Anterior cingulate cortex (tissue), 58 donors: ENCODE measurements at places on chromosomes 3 and 15.

DNA sequence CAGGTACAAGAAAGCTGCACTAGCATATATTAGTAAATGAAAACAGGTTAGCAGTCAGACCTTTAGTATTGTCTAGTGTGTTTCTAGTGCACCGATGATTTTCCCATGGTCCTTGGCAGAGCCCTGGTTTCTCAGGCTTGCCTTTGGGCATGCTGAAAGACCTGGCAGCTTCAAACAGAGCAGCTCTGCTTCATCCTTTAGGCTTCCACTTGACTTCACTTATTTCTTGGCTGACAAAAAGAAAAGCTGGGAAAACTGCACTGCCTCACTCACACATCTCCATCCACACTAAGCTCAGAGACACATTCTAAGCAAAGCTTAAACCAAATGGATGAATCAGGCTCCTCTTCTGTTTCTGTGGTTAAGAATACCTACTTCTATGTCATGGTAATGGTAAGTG, 374.8 kb upstream of the PDZRN3 start:
- DNase-seq: peak; percentile 2

GRCh38 chr3:122025296-122025695, 3.2 kb upstream of the ILDR1 start:
- no peak for DNase-seq

- no peak for DNase-seq
Observed at GRCh38 chr3:119669906-119670570, 7.2 kb downstream of the COX17 start.

GRCh38 chr3:50450209-50450921, 53.1 kb downstream of the CACNA2D2 start:
- peak; percentile 22 for DNase-seq

GRCh38 chr3:11774296-11774877, 72.3 kb downstream of the TAMM41 start:
- peak; percentile 8 for DNase-seq

GRCh38 chr3:45612918-45613602, 18.5 kb downstream of the LIMD1 start:
- no peak for DNase-seq

DNA sequence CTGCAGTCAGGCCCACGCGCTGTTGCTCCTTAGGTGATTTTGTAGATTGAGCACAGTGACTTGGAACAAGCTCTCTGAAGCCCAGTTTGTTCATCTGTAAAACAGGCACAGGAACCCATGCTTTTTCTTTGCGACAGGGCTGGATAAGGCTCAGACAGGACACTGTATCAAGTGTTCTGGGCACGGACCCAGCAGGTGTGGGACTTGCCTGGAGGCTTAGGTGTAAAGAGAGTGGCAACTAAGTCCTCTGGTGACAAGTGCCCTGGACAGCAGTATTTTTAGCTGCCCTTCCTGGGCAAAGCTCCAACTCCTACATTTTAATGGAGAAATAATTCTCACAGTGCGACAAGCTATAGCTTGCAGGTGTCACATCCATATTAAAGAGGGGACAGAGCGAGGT, 32.2 kb downstream of the CD276 start:
- DNase-seq: no peak

GRCh38 chr3:174873832-174874657, 14.9 kb downstream of the NAALADL2 start:
- DNase-seq: no peak

DNA sequence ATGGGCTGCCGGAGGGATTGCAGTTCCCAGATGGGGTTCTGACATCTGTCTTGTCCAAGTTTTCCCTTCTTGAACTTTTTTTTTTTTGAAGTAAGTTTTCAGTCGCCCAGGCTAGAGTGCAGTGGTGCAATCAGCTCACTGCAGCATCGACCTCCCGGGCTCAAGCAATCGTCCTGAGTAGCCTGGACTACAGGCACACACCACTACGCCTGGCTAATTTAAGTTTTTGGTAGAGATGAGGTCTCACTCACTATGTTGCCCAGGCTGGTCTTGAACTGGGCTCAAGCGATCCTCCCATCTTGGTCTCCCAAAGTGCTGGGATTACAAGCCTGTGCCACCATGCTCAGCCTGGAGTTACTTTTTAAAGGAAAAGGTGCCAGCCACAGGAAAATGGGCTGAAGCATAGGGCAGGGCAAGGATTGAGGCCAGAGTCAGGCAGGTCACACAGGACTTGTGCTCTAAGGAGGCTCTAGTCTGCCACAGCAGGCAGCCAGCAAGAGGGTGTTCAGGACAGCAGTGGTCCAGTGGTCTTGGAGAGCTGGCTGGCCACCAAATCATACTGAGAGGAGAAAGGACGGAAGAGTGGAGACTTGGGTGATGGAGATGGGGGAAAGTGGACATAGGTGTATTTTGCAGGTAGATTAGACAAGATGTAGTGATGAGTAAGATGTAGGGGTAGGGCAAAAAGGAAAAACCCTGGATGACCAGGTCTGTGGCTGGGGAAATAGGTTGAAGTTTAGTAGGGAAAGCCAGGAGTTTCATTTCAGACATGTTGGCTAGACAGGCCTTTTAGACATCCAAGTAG, 6.0 kb upstream of the PODXL2 start:
- no peak for DNase-seq

DNA sequence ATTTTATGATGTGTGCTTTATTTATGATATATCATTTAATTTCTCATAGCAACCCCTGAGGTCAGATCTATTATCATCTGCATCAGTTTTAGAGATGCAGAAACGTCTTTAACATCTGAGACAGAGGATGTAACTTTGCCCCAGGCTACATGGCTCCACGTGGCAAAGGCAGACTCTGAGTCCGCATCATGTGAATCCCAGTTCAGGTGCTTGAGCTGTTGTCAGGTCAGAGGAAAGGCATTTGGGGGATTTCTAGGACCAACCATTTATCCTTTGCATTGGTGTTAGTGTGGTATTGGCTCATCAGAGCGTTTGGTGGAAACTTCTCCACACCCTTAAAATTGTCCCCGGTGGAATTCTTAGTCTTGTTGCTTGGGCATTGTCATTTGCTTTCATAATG, 10.8 kb downstream of the CACNA2D3 start:
- DNase-seq: no peak

DNA sequence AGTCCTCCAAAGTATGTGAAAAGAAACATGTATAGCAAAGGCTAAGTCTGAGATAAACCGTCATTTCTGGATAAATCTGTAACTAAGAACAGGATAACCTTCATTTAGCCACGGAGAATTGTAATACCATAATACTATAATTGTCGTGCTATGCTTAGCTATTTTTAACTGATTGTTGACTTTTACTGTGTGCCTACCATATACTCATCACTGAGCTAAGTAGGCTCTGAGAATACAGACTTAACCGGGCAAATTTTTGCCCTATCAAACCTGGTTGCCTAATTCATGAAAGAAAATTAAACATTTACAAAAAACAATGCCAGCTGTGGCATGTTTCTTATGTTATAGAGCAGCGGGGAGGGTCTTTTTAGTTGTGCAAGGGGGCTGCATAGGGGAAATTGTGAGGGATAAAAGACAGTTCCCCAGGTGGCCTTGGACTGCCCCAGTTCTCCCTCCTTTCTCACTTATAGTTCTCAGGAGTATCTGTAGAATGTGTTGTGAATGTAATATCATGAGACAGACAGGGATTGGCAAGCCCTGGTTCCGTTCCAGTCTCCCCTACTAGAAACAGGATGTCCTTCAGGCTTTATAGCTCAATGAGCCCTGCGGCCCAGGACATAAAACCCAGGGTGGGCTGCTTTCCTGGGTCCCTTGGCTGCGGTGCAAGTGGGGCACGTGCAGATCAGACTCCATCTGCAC, 318.5 kb downstream of the GBE1 start:
- no peak for DNase-seq

DNA sequence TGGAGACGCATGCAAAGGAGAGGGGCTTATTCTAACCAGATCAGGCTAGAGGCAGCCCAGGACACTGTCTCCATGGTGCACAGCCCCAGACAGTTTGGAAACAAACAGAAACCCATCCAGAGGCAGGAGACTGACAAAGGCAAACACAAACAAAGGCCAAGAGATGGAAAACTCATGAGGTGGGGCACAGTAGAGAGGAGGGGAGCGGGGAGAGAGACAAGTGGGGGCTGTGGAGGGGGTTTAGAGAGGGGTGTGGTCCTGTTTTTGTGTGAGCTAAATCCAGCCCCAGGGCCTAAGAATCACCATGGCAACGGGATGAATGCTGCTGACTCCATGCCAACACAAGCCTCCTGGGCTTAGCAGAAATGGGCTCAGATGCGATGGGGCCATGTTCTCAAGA, 32.3 kb downstream of the PARP16 start:
- no peak for DNase-seq

DNA sequence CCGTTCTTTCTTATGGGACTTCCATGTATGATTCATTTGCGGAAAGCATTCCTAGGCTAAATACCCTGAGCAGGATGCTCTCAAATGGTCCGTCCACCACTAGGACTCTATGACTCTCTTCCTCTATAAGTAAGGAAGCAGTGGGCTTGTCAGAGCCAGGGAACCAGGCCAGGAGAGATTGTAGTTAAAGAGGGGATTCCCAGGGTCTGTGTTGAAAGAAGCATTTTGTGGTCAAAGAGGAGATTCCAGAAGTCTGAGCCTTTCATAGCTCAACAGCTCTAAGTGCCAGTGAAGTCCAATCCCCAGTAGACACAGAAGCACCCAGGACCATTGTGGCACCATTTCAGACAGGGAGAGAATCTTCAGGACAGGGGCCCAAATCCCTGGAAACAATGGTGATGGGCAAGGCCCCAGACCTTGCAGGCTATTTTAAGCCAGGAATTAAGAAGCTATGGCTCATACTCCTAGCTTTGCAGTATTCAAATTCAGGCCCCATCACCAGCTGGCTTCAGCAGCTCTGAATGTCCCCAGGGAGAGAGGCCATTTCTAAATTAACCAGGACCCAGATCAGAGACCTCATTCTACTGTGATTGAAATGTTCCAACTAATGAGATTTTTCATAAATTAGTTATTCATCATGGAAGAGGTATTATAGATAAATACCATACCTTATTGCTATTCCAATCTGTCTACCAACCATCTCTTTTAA, 81.7 kb downstream of the CD47 start:
- no peak for DNase-seq

DNA sequence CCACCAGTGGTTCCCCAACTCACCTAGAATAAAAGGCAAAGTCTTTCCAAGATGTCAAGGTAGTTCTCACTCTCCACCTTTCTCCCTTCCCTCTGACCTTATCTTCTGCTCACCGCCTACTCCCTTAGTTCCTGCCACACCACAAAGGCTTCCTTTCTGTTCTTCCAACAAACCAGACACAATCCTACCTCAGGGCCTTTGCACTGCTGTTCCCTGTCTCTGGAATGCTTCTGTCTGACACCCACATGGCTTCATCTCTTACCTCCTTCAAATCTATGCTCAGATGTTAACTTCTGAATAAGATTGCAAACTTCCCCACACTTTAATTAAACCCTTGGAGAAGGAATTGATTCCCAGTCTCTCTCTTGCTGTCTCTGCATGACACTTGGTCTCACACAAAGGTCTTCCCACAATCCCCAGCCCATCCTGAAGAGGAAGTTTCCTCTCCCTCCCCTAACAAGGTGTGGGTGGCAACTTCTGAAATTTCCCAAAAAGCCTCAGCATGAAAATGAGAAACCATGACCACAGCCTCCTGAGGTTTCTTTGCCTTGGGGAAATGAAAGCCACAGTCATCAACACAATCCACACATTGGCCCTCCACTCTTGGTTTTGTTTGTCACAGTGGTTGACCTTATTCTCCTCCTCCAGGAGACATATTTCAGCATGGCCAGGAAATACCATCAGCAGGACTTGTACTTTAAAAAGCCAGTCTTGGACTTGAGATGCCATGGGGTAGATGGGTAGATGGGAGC, 3.0 kb upstream of the RYK start:
- DNase-seq: no peak

- no peak for DNase-seq
Observed at GRCh38 chr3:183244219-183244618, 8.8 kb upstream of the B3GNT5 start.

- DNase-seq: no peak
Observed at GRCh38 chr3:172658344-172659245, 52.3 kb downstream of the NCEH1 start.

DNA sequence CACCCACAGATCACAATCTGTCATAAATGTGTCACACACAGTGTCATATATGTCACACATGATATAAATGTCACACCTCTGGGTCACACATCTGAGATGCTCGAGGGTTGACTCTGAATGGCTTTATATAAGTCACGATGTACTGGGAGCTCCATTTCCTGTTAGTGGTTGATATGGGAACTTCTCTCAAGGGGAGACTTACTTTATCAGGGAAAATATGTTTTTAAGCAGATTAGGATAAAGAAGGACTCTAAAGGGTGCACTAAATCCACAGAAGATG, 83.9 kb upstream of the MEF2A start:
- no peak for DNase-seq

- no peak for DNase-seq
Observed at GRCh38 chr3:142276781-142277180, 51.4 kb upstream of the GK5 start.

DNA sequence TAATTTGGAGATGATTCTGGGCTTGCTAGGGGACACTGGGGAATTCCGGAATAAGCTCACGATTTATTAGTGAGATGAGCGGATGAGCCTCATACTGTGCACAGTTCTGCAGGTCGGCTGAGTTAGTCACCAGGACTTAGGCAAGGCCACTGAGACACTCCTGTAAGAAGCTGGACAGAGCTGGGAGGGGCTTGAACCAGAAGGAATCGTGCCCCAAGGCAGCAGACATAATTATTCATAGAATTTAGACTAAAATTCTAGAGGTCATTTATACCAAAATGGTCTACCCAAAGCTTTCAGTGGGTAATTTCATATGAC, 121.4 kb downstream of the VGLL4 start:
- no peak for DNase-seq
